ENCODE measurements at places on chromosomes 3 and 15.
A peak's percentile ranks its signal among the peaks of the same experiment; 100 is the strongest.

DNA sequence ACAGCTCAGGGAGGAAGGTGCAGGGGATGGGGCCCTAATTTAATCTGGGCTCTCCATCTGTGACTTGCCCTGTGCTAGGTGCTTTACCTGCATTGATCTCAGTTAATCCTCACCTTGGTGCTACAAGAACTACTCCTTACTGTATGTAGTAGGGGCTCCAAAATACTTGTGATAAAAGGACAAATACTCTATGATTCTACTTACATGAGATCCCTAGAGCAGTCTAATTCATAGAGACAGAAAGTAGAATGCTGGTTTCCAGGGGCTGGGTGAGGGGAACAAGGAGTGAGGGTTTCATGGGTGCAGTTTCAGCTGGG lies 67.2 kb downstream of the SLC6A1 start:
- DNase-seq = no peak

GRCh38 chr3:172449466-172450149 lies 1.4 kb upstream of the GHSR start:
- peak; percentile 12 for DNase-seq

- DNase-seq = no peak
These were observed 5.3 kb downstream of the SNX22 start for GRCh38 chr15:64156652-64157331.

DNA sequence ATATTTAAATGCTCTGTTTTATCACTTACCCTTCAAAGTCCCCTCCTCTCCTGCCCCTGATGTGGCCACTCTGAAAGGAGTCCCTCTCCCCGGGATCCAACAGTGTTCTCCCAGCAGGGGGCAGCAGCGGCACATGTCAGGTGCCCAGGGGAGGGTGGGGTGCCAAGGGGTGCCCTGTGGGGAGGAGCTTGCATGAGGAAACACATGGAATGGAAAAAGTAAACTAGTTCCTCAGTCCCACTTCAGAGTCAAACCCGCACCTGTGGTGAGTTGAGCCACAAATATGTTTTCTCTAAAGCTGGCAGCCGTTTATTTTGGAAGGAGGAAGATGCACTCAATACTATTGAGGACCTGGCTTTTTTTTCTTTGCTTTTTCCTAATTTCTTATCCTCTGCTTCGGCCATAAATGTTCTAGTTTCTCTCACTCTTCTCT lies 30.1 kb upstream of the NRROS start:
- peak; percentile 66 for DNase-seq

- DNase-seq = no peak
These were observed 827.5 kb upstream of the DPPA4 start for GRCh38 chr3:110164632-110165369.

DNA sequence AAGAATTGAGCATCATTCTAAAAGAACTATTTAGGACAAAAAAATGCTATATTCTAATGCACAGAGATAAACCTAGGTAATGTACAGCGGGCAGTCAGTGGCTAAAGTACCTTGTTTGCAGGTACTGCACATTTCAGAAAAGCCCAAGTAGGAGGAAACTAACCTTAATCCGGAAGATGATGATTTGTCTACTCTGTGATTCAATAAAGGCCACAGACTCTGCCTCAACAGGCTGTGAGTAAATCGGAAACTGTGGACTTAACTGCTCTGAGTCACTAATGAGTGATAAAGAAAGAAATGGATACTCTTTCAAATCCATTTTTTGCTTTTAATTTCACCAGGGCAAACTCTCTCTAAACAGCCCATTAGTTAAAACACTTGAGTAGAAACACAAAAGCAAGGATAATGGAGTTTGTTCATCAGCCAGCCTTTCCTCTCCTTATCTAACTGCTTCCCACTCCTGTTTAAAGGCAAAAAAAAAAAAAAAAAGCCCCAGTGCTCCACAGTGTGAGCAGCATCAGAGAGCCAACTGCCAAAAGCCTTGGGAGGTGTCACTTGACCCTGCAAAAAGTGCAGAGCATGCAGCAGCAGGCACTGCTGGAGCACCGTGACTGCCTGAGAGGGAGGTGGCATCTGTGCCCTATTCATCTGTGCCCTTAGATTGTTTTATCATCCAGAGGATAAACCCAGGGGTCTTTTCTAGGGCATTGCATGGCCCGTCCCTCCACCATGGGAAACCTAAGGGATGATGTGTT lies 187.7 kb downstream of the SATB1 start:
- no peak for DNase-seq

DNA sequence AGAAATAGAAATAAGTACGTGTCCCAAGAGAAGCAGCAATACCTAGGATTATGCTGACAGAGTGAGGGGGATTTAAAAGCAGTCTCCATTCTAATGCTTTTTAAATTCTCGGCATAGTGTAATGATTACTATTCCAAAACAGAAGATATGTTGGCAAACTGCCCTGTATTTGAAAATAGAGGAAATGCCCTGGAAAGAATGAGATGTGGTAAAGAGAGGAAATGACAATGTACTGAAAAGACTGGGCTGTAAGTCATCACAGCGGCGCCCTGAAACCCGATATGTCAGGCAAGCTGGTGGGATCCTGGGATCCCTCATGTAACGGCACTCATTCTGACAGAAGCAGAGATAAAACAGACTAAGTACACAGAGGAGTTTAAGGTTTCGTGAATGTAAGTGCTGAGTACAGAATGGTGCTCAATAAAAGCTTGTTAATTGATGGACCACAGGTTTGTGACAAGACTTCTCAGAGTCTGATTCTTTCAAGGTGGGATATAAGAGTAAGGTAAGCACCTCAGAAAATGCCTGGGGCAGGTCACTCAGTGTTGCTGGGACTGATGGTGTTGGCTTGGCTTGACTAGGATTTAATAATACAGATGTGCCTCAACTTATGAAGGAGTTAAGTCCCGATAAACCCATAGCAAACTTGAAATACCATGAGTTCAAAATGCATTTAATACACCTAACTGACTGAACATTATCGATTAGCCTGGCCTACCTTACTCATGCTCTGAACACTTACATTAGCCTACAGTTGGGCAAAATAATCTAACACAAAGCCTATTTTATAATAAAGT lies 91.4 kb downstream of the NFKBIZ start:
- DNase-seq = peak; percentile 84

DNA sequence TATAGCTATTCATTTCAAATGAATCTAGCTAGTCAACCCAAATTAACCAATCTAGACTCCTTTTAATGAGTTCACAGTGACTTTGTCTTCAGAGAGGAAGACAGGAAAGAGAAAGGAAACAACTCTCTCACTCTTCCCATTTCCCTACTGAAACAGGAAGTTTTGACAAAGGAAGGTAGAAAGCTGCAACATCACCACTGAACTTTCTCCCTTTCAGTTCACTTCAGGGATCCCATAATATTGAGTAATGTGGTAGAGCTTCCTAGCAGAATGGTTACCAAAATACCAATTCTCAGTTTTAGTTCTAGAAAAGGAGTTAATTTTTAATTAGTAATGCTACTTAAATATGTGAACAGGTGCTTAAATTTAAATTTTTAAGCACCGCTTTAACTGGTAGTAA lies 7.5 kb downstream of the VPS13C start:
- no peak for DNase-seq

DNA sequence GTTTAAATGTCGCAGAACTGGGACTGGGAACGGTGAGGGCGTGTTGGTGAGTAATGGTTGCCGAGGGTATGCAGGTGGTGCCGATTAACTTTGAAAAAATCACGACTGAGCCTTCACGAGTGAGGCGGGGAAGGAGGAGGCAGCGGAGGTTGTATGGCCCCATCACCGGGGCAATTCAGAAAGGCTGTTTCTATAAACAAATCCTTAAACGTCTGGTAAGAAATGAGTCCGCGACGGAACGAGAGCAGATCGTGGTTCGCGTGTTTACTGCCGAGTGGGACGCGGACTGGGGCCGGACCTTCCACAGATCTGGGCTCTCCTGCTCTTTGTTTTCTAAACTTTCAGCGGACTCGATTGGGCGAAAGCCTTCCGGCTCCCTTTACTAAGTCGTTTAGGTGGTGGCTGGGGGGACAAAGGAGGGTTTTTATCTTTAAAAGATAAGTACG lies 2.7 kb downstream of the IGF1R start:
- DNase-seq = no peak

GRCh38 chr3:149342413-149343380 lies 9.3 kb upstream of the TM4SF18 start:
- peak; percentile 46 for DNase-seq

DNA sequence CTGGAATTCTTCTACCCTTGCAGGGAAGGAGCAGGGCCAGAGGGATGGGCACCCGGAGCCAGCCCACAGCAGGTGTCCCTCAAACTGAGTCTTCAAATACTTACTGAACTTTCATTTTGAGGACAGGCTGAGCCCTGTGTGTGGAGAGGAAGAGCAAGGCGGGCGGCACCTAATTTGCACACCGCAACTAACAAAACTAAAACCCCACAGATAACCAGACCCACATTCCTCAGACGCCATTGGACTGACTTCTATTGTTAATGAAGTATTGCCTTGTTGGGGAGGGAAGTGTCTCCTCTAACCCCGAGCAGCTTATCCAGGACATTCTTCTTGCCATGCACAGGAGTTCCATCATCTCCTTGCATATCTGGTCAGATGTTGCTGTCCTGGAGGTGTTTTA lies 105.2 kb upstream of the NR2E3 start:
- no peak for DNase-seq

DNA sequence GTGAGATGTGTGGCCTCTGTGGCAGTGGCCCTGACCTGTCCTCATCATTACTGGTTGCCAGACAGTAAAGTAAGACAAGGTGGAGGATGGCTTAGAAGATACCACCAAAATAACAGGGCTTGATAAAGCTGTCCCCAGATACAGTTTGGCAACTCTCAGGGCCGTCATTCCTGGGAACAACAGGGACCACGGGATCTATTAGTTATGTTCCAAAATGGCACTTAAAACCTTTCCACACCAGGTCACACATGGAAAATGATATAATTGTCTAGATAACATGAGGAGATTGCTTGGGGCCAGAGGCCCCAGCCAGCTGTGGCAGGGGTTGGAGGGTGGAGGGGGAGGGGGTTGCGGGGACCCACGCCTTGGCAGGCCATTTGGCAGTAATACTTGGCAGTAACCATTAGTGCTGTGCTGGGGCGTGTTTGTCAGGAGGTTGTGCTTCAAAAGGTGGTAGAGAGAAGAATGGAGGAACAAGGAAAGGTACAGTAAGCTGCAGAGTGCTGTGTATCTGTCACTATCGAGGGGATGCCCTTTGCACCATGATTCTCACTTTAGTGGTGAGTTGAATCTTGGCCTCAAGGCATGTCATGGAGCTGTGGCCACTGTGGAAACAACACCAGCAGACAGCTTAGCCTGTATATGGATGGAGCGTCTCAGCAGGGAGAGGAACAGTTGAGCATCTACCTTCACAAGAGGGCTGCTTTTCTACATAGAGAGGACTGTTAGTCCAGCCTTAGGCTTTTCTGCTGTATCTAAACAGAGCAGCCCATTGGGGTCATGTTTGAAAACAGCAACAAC lies 14.0 kb downstream of the PLCL2 start:
- DNase-seq = no peak

DNA sequence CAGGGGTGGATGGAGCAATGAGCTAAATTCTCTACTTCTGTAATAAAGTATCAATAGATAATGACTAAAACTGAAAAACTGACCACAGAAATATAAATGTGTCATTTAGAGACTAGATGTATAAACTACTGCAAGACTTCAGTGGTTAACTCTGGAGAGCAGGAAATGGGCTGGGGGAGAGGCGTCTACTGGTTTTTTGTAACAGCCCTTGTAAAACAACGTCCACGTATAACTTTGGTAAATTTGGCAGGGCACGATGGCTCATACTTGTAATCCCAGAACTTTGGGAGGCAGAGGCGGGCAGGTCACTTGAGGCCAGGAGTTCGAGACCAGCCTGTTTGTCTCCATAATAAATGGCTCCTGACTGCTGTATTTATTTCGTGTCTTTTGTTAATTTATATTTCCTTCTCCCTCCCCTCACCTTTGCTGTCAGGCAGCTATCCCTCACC lies 12.5 kb downstream of the RAB27A start:
- no peak for DNase-seq

- no peak for DNase-seq
These were observed 46.7 kb upstream of the OXTR start for GRCh38 chr3:8816106-8816505.

DNA sequence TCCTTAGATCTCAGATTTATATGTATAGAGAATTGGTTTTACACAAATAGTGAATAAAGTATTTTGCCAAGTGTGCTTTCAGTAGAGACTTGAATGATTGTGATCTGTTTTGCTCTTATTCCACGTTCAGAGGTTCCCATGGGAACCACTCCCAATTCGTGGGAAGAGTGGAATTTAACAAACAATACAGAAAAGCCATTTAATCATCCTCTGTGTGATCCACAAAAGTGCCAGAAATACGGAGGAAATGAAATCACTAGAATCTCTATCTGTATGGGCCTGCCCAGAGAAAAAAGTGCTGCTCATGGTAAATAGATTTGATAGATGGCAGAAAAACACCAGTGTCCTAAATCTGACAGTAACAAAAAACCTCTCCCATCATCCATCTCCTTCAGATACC lies 56.0 kb downstream of the CNTN4 start:
- no peak for DNase-seq

DNA sequence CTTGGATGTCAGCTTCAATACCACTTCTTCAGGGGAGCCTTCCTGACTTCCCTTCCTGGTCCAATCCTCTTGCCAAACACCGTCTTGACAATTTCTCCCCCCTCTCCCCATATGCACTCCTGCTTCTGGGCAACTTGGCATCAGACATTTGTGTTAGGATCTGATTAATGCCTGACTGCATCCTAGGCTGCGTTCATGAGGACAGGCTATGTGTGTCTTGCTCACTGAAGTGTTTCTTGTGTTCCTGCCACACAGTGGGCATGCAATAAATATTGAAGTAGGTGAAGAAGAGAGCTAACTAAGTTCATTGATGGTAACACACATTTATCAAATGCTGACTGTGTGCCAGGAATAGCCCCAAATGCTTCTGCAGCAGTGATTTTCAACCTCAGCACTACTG lies 36.4 kb upstream of the WNT5A start:
- DNase-seq = no peak

- no peak for DNase-seq
These were observed 113.2 kb downstream of the DGKG start for GRCh38 chr3:186248850-186249249.

GRCh38 chr15:61685534-61685933 lies 374.7 kb downstream of the VPS13C start:
- no peak for DNase-seq

GRCh38 chr15:66165856-66166255 lies 87.7 kb downstream of the MEGF11 start:
- DNase-seq = no peak

DNA sequence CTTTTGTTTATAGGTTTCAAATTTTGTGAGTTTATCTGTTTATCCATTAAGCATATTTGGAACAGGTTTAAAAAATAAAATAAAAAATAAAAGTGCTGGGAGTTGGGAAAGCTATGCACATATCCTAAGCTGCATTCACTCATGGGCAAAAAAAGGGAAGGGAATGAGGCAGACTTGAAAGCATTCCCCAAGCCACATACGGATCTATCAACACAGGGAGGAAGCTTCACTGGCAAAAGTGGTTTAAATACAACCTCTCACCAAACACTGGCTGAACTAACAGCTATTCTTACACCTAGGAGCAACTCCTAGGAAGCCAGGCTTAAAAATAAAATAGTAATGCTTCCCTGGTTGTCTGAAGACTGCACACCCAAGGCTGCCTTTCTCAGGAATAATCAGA lies 101.2 kb downstream of the PCCB start:
- DNase-seq = no peak

GRCh38 chr3:63051920-63052319 lies 176.7 kb upstream of the CADPS start:
- DNase-seq = peak; percentile 12

GRCh38 chr15:69554279-69554961 lies 101.8 kb downstream of the RPLP1 start:
- DNase-seq = no peak

GRCh38 chr3:8975081-8976020 lies 12.1 kb upstream of the RAD18 start:
- DNase-seq = no peak

GRCh38 chr3:80010021-80010571 lies 242.3 kb upstream of the ROBO1 start:
- DNase-seq = no peak
